ENCODE measurements at places on chromosomes 5 and 9.

GRCh38 chr9:131800843-131801242 lies 61.0 kb upstream of the RAPGEF1 start:
- no peak for DNase-seq

- no peak for DNase-seq
Observed at GRCh38 chr5:16595881-16596580, 20.8 kb downstream of the RETREG1 start.

DNA sequence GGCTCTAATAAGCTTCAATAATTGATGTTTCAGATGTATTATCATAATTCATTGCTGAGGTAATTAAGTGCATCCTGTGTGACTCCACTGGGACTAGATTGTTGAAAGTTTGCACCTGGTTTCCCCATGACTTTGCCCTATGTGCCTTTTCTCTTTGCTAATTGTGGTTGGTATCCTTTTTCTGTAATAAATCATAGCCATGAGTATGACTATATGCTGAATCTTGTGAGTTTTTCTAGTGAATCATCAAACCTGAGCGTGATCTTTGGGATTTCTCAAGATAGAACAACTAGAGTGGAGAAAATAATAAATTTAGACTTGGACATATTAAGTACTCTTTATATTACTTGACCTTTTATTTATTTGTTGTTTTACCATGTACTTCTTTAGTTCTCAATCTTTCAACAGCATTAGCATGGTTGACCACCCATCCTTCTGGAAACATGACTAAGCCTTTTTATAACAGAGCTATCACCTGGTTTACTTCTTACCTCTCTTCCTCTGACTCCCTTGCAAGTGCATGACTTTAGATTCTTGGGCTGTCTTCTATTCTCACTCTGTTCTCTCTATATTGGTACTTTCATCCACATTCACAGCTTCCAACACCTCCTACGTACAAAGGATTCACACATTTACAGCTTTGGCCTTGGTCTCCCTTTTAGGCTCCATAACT lies 239.6 kb upstream of the TAS2R1 start:
- DNase-seq, result no peak

DNA sequence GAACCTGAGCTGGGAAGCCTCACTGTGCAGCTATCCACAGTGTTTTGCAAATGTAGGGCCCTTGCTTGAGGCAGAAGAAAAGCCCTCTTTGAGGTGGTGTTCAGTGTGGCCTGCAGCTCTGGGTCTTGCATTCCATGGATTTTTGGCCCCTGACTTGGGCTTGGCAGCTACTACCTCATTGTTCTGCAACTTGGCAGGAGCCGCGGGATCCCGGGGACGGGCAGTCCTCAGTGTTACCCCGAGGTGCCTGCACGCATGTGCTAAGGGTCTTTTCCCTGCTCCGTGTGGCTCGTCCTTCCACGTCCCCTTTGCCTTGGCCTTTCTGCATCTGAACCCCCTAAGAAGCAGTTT lies 39.8 kb downstream of the NEK6 start:
- DNase-seq, result no peak

GRCh38 chr5:134494780-134495179 lies 30.7 kb upstream of the JADE2 start:
- DNase-seq, result no peak

DNA sequence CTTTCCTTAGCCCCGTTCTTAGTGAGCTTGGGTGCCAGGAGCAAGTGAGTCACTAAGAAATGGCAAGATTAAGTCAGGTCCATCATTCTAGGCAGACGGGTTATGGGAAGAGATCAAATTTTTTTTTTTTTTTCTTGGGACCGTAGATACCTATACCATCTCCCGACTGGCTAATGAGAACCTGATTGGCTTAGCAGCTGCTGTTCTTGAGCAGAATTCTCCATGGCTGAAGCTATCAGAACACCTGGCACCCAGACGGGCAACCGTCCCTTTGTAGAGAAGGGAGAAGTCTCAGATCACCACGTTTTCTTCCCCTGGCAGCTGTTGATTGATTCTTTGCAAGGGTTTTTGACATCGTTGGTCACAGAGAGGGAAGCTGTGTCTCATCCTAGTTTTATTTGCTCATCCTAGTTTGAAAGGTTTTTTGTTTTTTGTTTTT lies 78.6 kb downstream of the AOPEP start:
- DNase-seq, result no peak

DNA sequence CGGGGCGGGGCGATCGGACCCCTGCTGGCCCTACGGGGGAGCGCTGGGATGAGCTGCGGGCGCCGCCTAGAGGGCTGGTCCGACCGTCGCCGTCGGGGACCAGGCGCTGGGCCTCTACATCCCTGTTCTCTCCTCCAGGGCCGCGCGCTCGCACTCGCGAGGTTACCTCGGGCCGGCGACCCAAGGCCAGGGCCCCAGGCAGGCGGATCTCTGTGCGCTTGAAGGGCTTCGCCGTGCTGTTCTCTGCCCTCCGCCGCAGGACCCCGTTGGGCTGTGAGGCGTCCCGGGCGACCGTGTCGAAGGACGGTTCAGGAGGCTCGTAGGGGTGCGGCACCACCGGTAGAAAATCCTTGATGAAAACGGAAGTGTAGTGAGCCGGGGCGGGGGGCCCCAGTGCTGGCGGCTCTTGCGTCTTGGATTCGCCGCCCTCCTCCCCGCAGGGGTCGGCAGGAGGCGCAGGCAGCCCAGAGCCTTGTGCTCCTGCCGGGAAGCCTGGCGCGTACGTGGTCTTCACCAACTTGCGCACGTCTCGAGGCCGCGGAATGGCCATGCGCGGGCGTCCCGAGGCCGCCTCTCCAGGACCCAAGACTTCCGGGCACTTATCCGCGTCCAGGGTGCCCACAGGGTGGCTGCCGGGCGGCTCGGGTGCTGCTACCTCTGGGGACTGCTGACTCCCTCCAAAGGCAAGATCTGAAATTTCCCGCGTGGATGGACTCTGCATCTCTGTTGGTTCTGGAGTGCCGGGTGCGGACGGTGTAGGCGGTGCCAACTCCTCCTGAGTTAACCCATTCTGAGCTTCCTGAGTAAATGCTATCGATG lies 2.0 kb downstream of the PROB1 start:
- peak; percentile 83 for DNase-seq

- DNase-seq, result peak; percentile 67
Observed at GRCh38 chr5:168851902-168852321, 272.7 kb upstream of the PANK3 start.

DNA sequence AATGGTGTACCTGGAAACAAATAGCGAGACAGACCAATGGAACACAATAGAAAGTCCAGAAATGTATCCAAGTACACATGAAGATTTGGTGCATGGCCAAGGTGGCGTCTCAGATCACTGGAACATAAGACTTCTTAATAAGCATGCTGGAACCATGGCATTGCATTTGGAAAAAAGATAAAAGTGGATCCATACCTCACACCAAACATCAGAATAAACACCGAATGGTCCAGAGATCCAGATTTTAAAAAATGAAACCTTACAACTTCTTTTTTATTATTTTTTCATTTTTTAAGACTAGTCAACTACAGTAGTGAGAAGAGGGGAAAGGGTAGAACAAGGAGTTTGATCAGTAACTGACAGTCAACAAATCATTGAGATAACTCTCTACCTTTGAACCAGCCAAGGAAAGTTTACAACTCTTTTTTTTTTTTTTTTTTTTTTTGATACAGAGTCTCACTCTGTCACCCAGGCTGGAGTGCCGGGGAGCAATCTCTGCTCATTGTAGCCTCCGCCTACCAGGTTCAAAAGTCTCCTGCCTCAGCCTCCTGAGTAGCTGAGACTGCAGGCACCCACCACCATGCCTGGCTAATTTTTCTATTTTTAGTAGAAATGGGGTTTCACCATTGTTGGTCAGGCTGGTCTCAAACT lies 8.8 kb upstream of the DUSP1 start:
- DNase-seq, result no peak

DNA sequence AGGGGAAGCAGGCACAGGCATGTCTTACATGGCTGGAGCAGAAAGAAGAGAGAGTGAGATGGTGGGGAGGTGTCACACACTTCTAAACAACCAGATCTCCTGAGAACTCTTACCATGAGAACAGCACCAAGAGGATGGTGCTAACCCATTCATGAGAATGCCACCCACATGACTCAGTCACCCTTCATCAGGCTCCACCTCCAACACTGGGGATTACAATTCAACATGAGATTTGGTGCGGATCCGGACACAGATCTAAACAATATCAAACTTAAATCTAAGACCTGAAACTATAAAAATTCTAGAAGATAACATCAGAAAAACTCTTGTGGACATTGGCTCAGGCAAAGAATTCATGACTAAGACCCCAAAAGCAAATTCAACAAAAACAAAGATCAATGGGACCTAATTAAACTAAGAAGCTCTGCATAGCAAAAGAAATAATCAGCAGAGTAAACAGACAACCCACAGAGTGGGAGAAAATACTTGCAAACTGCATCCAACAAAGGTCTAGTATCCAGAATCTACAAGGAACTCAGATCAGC lies 65.4 kb downstream of the SPATA31C2 start:
- no peak for DNase-seq

- peak; percentile 15 for DNase-seq
Observed at GRCh38 chr5:78509884-78510769, 138.4 kb downstream of the LHFPL2 start.

DNA sequence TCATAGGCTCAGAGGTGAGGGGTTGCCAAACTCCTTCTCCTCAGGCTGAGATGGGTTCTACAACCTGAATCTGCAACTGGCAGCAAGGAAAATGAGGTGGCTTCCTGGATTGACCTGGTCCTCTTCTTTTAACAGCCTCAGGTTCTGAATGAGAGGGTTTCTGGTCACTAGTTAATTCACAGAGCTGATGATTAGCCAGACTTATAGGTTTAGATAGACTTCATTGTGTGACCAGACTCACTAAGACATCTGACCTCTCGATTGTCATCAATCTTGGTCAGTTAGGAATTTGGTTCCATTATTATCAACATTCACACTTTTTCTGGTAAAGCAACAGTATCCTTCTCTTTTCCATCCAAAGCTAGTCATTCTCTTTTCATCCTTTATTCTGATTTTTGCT lies 257.9 kb downstream of the PAPPA start:
- DNase-seq, result no peak

DNA sequence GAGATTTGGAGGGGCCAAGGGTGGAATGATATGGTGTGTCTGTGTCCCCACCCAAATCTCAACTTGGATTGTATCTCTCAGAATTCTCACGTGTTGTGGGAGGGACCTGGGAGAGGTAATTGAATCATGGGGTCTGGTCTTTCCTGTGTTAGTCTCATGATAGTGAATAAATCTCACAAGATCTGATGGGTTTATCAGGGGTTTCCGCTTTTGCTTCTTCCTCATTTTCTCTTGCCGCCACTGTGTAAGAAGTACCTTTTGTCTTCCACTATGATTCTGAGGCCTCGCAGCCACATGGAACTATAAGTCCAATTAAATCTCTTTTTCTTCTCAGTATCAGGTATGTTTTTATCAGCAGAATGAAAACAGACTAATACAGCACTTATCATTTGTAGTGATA lies 29.5 kb upstream of the SPIN1 start:
- DNase-seq, result no peak

- no peak for DNase-seq
Observed at GRCh38 chr5:178786859-178787499, 56.5 kb upstream of the ZNF354A start.

- DNase-seq, result no peak
Observed at GRCh38 chr9:134666831-134667230, 25.2 kb downstream of the COL5A1 start.

DNA sequence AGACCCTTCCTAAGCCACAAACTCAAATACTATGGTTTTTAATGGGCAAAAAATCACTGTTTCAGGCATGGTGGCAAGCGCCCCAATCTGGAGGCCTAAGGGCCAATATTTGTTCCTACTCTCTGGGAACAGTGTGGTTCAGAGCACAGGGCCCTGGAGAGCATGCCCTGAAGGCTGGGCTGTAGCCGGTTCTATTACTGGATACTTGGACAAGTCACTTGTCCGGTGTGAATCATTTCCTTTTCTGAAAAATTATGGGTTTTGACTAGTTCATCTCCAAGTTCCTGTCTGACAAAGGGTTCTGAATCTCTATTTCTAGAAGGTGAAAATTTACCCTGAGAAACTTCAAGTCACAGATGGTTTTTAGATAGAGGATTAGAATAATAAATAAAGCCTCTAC lies 75.0 kb downstream of the OTULIN start:
- DNase-seq, result no peak

DNA sequence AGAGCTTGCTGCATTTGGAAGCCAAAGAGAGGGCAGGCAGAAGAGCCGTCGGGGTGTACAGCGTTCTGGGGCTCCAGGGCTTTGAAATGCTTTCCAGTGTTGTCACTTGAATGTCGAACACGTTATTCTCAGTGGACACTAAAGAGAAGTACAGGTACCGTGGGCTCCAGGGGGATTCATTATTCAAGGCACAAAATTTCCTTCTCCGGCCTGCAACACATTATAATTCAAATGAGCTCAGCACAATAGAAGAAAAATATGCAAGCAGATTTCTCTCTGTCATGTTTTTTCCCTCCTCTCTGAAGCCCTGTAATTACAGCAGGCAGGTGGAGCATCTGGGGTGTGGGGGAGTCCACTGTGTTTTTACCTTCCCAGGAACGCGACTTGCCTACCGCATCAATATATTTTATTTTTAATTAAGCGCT lies 293.1 kb downstream of the ZSWIM6 start:
- no peak for DNase-seq

DNA sequence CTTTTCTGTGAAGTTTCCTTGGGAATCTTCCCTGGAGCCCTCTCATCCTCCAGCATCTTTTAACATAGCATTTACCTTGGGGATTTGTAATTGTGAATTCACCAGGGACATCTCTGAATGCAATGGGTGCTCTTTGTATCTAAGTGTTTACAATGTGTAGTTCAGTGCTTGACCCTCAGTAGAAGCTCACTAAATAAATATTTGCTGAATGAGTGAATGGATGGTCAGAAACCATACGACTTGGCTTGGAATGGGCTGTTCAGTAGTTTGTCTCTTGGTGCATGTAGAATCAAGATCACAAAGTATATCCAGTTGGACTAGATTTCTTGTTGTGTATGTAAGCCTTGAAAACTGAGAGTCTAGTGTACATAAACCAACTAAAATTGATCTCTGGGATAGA lies 81.8 kb upstream of the MEF2C start:
- no peak for DNase-seq

- DNase-seq, result peak; percentile 17
Observed at GRCh38 chr9:90141723-90142122, 500.9 kb downstream of the DIRAS2 start.

DNA sequence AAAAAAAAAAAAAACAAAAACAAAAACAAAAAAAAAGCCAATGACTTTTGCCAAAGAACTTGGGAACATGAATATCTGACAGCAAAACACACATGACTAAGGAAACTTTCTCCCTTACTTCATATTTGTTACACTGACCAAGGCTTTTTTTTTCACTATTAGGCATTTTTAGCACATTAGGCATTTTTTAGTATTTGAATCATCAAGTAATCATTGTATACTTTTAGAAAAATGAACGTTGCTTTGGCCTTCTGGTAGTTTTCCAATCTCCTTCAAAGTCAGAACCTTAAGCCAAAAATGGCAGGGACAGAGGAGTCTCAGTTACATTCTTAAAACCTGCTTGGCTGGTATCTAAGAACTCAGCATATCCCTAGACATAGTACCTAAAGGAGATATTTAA lies 19.3 kb downstream of the NREP start:
- no peak for DNase-seq

All from CD4-positive, alpha-beta T cell treated with Interleukin-21 for 1 hour (primary cell).